ENCODE measurements at places on chromosomes 6 and 20.

GRCh38 chr6:139240161-139241010, 51.4 kb downstream of the TXLNB start:
- DNase-seq: peak; percentile 53

GRCh38 chr6:8335381-8335780, 100.0 kb downstream of the SLC35B3 start:
- DNase-seq: no peak

DNA sequence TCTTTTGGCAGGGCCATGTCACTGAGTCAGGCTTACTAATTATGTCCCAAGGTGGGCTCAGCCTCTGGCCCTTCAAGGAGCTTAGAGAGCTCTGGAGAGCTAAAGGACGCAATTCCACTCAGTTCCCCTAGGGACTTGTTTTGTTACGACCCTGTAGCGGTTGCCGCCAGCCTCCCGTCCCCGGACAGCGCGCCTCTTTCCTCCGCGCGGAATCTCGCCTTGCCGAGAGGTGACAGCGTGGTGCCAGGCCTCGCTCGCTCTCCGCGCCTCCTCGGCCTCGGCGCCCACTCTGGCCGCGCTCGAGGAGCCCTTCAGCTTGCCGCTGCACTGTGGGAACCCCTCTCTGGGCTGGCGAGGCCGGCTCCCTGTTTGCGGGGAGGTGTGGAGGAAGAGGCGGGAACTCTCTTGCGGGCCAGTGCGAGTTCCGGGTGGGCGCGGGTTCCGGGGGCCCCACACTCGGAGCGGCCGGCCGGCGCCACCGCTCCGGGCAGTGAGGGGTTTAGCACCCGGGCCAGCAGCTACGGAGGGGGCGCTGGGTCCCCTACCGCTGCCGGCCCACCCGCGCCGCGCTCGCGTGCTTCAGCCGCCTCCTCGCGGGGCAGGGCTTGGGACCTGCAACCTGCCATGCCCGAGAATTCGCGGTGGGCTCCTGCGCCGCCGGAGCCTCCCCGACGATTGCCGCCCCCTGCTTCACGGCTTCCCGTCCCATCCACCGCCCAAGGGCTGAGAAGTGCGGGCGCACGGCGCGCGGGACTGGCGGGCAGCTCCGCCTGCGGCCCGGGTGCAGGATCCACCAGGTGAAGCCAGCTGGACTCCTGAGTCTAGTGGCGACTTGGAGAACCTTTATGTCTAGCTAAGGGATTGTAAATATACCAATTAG, 9.9 kb upstream of the ZNF311 start:
- DNase-seq: no peak

- no peak for DNase-seq
These were observed 218.8 kb upstream of the RNF24 start for GRCh38 chr20:4234128-4234527.

DNA sequence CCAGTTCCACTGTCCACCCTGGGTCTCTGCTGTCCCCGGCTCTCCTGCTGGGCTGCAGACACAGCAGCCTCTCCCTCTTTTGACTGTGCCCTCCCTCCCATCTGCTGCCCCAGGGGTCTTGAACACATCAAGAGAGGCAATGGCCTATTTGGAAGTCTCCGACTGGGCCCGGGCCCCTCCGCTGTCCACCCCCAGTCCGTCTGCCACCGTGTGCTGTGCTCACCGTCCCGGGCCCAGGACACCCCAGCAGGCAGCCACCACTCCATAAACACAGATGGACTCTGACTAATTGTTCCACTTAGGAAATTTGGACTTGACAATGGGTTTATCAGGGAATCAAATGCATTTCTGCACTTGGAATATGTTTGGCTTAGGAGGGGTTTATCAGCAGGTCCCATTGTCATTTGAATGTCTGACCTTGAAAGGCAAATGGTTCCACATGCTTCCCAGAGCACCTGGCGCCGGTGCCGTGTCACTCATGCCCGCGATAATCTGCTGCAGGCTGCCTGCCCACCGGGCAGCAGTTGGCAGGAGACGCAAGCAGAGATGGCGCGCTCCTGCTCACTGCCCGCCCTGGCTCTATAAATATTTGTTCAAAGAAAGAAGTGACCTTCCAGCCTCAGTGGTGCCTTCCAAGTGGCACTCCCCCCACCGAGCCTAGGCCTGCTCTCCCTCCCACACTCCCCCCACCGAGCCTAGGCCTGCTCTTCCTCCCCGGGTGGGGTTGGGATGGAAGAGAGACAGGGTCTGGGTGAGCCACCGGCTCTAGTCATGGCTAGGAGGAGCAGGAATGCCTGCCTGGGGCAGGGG, 18.8 kb upstream of the FRMD1 start:
- DNase-seq: no peak

DNA sequence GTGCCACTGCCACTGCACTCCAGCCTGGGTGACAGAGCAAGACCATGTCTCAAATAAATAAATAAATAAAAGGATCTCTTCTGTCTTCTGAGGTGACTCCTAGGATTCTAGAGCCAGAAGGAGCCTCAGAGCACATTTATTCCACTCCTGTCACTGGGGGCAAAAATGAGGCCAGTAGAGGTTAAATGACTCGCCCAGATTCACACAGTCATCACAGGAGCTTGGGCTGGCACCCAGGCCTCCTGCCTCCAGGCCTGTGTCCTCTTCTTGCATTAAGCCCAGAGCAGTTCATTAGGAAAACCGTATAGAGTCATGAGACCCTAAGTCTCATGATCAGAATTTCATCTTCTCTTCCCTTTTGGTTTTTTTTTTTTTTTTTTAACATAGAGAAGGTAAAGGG, 243.3 kb downstream of the NRN1 start:
- DNase-seq: no peak

- DNase-seq: no peak
These were observed 4.6 kb downstream of the ZNF184 start for GRCh38 chr6:27468334-27468733.

- DNase-seq: no peak
These were observed 133.1 kb downstream of the SOX4 start for GRCh38 chr6:21726676-21727075.

- DNase-seq: no peak
These were observed 28.5 kb downstream of the KDM1B start for GRCh38 chr6:18183766-18184165.

DNA sequence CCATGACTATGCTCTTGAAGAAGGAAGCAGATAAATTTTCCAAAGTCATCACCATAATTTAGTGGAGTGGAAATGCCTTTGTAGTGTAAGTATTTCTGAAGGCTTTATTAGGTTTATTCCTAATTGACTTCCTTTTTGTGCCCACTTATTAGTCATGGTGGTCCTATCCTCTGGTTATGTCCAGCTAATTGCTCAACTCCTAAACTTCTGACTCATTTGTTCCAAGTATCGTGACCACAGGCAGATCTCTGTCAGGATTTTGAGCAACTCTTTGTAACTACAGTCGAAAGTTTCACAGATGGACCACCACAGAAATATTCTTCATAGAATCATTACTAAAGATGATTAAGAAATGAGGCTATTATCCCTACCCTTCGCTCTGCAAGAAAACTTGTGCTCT, 315.6 kb upstream of the PTCHD4 start:
- DNase-seq: no peak

DNA sequence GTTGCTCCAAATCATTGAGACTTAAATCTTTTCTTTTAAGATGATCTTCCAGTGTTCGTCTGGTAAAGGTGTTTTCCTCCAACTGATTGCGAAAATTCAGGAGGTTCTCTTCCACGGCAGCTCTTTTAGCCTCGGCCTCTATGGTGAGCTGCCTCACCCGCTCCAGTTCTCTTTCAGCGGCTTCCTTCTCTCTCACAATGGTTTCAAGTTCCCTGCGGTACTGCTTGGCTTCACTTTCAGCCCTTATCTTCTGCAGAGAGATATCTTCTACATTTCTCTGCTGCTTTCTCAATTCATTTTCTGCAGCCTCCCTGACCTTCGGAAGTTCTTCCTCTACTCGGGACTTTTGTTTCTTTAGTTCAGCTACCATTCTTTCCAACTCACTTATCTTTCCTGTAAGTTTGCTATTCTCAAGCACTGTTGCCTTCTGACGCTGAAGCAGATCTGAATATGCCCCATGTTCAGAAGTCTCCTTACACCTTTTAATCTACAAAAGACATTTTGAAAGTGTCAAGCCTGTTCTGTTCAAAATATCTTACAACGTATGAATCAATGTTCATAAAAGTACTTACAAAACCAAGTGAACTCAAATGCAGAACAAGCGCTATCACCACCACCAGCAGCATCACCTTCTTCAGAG, 22.3 kb downstream of the DST start:
- no peak for DNase-seq

- DNase-seq: peak; percentile 79
These were observed 494.7 kb upstream of the MAP3K7 start for GRCh38 chr6:91081452-91082067.

- no peak for DNase-seq
These were observed 66.1 kb downstream of the TRMT11 start for GRCh38 chr6:126052485-126052884.

DNA sequence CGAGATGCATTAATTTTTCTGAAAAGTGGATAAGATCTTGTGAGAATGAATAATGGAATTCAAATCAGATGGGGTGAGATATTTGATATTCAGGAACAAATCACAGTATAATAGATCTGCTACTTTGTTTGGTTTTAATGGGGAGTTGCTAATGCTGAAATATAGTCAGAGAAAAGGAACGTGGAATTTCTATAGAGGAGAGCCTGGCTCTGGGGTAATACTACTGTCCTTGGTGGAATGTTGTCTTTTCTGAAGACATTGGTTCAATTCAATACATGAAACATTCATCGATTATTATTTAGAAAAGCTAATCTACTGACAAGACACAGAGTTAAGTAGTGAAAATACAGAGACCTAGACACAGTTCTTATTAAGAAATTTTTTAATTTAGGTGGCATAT, 108.6 kb downstream of the ESR1 start:
- no peak for DNase-seq

GRCh38 chr20:19819149-19819548, 61.1 kb downstream of the RIN2 start:
- DNase-seq: no peak

DNA sequence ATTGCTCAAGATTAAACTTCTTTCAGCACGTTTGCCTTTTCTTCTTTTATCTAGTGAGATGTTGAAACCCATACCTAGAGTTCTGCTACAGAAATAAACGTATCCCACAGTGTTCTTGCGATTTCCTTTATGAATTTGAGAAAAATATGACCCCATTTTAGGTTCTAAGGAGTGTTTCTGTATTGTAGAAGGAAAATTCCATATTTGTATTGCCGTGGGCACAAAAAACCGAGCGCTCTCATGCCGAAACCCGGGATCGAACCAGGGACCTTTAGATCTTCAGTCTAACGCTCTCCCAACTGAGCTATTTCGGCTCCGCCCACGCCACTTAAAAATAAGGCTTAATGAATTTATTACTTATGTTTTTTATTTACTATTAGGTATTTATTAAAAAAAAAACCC, 23.7 kb downstream of the ZNF311 start:
- DNase-seq: peak; percentile 81

GRCh38 chr20:40797425-40797824, 108.4 kb upstream of the MAFB start:
- peak; percentile 44 for DNase-seq

- no peak for DNase-seq
These were observed 16.9 kb downstream of the MPC1 start for GRCh38 chr6:166365806-166366205.

DNA sequence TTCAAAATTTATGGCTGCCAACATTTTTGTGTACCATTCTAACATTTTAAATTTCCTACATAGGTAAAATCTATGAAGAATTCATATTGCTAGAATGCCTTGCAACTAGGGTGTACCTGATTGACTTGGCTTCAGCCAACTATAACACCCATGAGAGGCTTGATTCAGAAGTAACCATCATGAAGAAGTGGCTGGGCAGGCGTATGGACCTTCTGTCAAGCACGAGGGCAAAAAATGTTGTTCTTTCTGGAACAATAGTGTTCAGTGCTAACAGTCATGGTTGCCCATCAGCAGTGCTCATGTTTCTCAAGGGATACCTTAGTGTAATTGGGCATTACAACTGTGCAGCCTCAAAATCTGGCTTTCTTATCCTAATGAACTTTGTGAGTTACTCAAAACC, 42.9 kb downstream of the ID4 start:
- DNase-seq: no peak

DNA sequence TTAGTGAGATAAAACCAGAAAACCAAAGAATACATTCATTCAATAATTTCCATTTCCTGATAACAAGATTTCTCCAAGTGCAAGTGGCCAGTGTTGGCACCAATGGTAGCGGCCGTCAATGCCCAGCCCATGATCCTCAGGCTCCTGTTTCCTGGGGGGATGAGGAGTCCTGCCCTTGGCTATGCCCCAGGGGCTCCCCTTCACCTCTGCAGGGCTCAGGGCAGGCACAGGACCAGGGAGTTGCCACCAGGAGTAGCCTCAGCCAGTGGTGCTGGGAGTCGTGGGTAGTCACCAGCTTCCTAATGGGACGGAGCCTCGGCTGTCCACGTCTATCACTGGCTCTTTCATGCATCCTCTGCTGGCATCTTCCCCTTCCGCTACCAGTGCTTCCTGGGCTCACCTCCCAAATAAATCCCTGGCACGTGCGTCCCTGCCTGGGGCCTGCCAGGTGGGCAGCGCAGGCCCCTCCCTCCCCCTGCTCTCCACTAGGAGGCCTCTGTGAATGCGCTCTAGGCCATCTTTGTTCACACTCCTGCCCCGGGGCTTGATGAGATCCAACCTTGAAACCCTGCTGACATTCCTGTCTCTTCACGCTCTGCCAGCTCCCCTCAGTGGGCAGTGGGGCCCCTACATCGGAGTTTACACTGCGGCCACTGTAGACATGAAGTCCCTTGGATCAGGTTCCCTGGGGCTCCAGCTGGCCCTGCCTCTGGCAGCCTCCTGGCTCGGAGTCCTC, 215.7 kb downstream of the SYNDIG1 start:
- no peak for DNase-seq

- peak; percentile 11 for DNase-seq
These were observed 127.4 kb upstream of the HCRTR2 start for GRCh38 chr6:55046869-55047422.

DNA sequence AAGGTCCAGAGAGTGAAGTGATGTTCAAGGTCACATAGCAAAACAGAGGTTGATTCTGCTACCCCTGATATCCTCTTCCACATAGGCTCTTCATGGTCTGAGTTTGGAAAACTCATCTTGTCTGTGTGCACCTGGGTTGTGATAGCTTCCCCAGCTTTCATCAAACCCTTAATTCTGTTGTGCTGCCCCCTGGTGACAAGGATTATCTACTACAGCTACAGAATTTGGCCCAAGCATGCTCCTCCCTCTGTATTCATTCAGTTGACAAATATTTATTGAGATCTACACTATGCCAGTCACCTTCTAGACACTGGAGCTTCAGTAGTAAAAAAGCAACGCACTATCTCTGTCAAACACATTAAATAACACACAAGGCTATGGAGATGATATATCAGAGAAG, 50.4 kb downstream of the SMPDL3A start:
- DNase-seq: peak; percentile 79

GRCh38 chr6:168183613-168183970, 104.6 kb upstream of the FRMD1 start:
- no peak for DNase-seq

DNA sequence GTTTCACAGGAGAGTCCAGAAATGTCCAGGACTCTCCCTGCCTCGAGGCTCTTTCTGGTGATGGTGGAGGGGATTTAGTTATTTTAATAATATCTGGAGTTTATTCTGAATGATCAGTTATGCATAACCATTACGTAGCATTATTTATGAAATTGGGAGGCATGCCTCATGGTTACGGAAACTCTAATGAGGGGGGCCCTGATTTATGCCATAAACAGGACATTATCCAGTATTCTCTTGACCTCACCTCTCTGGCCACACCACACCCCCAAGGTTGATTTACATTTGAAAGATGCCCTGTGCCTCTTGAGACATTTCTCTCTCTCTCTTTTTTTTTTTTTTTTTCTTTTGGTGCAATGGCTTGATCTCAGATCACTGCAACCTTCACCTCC, 268.8 kb downstream of the TFAP2C start:
- DNase-seq: no peak

- peak; percentile 14 for DNase-seq
These were observed 164.2 kb downstream of the ADAT2 start for GRCh38 chr6:143286251-143286795.

All from hepatocyte (in vitro differentiated cells).